Stimulated activated naive CD8-positive, alpha-beta T cell treated with anti-CD3 and anti-CD28 coated beads, Interleukin-15, amount 100 ng/mL, for 72 hours (primary cell): ENCODE measurements at places on chromosomes 6 and 20.

DNA sequence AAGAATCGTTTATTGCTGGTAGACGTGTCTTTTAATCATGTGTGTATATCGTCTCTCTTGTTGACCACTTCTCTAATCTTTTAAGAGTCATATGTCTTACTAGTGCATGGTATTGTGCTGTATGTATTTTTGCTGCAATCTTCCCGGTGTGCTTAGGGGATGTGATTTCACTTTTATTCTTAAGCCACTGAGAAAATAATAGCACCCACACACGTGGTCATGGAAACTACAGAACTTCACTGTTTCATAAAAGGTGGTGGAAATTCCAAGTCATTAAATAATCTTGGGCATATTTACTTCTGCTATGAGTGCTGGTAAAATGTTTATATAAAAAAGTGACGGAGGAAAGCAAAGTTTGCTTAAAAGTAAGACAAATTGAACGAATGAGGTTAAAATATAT is 3.0 kb upstream of the CDYL start:
- DNase-seq = no peak

- no peak for DNase-seq
Observed at GRCh38 chr6:162773996-162774395, 46.2 kb downstream of the PACRG start.

GRCh38 chr20:36251426-36251825 is 15.1 kb downstream of the AAR2 start:
- no peak for DNase-seq

DNA sequence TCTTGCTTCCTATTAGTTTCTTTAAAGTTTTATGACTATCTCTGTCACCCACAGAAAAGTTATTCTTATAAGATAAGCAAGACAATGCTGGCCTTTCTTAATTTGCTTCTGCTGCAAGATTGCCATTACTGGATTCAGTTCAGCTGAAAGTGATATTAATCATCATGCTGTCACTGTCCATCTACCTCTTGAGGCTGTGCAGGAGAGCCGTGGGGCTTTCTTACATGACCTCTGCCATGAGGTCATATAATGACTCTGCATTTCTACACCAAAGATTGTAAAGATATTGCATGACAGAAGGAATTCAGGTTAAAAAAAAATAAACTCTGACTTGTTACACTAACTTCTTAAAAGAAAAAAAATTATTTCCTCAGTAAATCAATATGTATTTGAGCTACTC is 106.9 kb downstream of the TRDN start:
- DNase-seq = no peak

DNA sequence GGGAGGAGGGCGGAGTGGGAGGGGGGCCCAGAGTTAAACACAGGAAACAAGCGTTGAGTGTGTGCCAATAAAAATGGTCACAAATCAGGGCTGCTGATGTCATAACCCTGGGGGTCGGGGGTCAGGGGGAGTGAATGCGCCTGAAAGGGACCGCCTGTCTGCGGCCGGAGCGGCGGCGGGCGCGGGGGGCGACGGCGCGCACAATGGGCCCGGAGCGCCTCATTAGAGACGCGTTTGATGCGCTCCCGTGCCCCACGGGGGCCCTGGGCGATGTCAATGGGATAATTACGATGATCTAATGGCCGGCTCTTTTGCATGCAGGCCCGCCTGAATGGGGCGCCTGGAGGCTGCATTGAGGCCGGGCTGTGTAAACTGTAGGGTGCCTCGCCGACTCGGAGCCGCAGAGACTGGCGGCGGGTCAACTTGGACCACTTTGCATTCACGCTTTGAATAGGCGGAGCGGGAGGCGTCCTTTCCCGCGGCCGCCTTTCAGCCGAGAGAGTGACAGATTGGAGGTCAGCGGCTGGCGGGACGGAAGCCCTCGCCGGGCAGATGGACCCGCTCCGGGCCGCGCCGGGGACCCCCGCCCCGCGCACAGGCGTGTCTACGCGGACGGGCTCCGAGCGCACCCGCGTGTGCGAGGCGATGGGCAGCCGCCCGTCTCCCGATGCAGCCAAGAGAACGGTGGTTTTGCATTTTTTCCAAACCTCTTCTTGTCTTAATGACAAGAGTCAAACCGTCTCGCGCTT is 296.1 kb downstream of the TFAP2C start:
- DNase-seq = no peak

- DNase-seq = no peak
Observed at GRCh38 chr6:18507018-18507415, 119.9 kb downstream of the RNF144B start.

DNA sequence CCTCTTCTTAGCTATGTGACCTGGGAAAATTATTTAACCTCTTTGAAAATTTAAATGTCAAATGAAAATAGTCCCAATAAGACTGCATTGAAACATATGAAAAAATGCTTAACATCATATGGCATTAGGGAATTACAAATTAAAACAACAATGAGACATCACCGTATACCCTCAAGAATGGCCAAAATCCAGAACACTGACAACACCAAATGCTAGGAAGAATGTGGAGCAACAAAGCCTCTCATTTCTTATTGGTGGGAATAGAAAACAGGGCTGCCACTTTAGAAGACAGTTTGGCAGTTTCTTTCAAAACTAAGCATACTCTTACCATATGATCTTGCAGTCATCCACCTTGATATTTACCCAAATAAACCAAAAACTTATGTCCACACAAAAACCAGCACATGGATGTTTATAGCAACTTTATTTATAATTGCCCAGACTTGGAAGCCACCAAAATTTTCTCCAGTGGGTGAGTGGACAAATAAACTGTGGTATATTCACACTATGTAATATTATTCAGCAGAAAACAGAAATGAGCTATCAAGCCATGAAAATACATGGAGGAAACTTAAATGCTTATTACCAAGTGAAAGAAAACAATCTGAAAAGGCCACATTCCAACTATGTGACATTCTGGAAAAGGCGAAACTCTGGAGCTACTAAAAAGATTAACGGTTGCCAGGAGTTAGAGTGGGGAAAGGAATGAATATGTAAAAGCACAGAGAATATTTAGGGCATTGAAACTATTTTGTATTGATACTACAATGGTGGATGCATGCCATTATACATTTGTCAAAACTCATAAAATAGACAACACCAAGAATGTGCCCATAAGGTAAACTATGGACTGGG is 459.9 kb downstream of the GRIK2 start:
- no peak for DNase-seq

GRCh38 chr6:41634657-41635056 is 3.6 kb upstream of the MDFI start:
- no peak for DNase-seq

DNA sequence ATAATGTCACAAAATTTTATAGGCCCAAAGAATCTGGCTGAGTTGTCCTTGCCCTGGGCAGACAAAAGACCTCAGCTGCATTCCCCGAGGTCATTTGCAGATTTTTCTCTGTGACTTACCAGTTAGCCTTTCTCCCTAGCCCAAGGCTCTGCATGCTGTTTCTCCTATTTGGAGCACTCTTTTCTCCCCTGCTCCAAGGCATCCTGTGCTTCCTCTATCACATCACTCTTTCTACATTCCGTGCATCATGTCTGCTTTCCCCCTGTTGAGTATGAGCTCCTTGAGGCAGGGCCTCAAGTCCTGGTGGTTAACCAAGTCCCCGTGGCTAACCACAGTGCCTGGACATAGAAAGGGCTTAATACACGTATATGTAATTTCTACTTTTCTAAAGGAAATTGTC is 593 bp upstream of the GSTA3 start:
- DNase-seq = no peak

DNA sequence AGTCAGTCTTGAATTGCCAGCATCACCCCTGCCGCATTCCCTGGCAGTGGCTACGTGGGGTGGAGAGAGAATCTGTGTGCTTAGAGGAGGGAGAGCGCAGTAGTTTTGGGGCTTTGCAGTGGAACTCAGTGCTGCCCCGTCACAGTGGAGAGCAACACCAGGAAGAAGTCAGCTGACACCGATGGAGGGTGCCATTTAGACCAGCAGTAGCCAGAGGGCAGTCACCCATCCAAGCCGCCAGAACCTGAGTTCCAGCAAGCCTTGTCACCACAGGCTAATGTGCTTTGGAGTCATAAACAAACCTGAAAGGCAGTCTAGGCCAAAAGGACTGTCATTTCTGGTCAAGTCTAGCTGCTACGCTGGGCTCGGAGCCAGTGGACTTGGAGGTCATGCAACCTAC is 22.0 kb upstream of the PERP start:
- no peak for DNase-seq

GRCh38 chr20:34150306-34151000 is 38.4 kb upstream of the EIF2S2 start:
- no peak for DNase-seq

GRCh38 chr20:24995741-24996448 is 3.3 kb upstream of the APMAP start:
- no peak for DNase-seq

DNA sequence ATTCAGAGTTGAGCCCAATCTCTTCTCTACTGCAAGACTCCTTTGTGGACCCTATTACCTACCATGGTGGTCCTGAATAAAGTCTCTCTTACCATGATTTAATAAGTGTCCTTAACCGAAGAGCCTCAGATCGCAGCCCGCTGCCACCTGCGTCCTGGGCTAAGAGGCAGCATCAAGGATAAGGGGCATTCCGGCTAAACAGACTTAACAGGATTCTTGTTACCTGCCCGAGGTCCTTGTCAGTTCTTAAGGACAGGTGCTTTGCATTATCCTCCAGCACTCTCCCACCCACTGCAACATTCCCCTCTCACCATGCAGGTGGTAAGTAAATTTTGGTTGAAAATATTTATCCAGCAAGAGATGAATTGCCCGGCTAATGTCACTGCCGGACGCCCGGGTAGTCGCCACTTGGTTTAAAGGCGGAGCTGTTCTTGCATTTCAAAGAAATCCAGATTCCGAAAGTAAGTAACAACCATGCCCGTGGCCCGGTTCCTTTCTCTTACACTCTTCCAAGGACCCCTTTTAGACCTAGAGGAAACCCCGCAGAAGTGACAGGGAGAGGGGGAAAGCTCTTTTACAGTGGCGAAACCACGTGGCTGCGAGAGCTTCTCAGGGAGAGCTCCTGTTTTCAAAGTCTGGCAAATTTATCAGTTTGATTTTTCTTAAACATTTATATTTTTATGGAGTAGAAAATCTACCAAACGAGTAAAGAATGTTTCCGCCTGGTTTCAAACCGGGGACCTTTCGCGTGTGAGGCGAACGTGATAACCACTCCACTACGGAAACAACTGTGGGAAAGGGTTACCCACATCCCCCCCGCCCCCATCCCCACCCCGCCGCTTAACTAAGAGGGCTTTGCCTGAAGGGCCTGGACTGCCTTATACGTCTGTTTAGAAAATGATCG is 41.9 kb upstream of the PRSS16 start:
- DNase-seq = peak; percentile 40

DNA sequence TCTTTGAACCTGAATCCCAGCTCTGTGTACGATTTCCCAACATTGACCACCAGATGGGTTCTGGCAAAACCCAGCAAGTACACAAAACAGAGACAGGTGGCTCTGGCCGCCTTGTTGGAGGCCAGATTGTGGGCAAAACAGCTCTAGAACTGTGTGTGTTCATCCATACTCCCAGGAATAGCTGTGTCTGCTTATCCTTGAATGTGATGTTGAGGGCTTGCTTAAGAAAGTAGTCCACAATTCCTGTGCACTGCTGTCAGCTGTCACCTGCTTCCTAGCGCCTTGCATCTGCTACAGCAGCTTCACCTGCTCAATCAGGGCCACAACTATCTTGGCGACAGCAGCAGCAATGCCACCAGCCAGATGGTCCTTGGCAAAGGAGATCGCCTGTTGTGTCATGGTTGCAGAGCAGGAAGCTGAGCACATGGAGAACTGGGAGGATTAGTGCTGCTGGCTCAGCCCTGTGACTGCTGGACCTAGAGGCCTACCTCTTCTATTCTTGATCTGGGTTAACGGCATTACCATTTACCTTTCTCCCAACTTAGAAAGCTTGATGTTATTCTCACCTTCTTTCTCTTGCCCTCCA is 3.7 kb upstream of the SMAP1 start:
- DNase-seq = no peak

DNA sequence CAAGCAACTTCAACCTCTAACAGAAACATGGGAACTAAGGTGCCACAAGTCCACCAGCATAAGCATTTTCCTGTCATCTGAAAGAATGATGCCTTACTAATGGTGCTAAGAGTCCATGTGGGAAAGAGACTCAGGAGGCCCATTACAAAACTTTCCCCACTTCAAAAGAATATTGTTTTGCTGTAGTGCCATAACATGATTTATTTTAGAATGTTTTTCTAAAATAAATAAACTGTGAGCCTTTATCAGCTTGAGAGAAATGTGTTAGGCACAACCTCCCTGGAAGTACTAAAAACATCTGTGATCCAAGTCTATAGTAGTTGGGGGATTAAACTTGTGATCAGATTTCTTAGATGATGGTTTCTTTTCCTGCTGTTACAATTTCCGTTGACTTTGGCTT is 330.1 kb upstream of the MAP3K7 start:
- no peak for DNase-seq

GRCh38 chr20:41078329-41078728 is 49.7 kb downstream of the TOP1 start:
- no peak for DNase-seq

DNA sequence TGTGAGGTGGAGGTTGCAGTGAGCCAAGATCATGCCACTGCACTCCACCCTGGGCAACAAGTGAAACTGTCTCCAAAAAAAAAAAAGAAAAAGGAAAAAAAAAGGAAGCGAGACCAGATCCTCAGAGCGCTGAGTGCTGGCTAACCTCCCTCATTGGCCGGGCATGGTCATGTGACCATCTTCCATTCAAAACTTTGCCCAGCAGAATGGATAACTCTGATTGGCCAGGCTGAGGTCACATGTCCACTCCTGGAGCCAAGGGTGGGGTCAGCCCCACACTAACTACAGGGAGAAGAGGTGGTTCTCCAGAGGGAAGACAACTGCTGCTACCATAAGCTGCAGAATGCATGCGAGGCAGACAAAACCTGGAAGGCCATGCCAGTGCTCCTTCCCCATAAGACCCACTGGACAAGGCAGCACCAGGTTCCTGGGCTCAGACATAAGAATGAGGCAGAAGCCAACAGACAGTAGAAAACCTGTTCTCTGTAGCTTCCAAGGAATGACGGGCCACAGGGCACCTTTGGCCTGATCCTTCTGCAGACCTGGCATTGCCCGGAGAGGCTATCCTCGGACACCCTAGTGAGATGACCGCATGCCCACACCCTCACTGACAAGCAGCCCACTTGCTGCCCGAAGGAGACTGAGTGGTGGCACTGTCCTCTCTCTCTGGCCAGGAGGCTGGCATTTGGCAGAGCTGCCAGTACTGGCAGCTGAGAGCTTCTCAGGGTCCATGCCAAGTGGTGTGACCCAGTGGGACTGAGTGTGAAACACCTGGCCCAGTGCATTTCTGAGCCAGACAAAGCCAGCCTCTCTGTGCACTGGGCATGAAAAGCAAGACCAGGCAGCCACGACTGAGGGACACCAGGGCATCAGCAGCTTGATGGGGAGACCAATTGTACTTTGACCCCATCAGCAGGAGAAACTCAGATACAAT is 311.9 kb upstream of the SULF2 start:
- DNase-seq = no peak

- DNase-seq = no peak
Observed at GRCh38 chr20:33183312-33183711, 15.4 kb downstream of the BPIFA2 start.

GRCh38 chr20:40757087-40757486 is 68.1 kb upstream of the MAFB start:
- DNase-seq = no peak
